ENCODE measurements at places on chromosomes 6 and 20.

DNA sequence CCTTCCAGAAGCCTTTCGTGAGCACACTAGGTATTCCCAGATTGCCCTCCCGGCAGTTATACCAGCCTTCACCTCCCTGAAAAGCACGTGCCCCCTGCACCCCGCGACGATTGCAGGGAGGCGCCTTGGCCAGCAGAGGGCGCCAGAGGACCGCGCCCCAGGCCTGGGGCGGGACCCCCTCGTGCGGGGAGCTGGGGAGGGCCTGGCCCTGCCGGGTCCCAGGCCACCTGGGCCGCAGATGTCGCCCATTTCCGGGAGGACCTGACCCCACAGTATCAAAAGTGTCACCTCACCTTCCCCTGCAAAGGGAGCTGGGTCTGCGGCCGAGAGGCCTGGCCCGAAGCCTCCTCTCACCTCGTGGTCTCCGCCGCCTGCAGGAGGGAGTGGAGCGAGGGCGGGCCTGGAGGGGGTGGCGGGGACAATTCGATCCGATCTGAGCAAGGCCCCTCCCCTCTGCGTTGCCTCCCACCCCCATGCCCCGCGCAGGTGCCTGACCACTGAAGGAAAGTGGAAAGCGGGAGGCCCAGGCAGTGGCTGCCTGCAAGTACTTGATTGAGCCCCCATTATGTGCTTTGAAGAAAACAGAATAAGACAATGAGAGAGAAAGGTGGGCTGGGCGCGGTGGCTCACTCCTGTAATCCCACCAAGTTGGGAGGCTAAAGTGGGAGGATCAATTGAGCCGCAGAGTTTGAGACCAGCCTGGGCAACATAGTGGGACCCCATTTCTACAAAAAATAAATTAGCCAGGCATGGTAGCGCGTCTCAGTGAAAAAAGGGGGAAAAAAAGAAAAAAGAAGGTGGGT is 3.5 kb upstream of the SNAI1 start:
- DNase-seq, result peak; percentile 40

DNA sequence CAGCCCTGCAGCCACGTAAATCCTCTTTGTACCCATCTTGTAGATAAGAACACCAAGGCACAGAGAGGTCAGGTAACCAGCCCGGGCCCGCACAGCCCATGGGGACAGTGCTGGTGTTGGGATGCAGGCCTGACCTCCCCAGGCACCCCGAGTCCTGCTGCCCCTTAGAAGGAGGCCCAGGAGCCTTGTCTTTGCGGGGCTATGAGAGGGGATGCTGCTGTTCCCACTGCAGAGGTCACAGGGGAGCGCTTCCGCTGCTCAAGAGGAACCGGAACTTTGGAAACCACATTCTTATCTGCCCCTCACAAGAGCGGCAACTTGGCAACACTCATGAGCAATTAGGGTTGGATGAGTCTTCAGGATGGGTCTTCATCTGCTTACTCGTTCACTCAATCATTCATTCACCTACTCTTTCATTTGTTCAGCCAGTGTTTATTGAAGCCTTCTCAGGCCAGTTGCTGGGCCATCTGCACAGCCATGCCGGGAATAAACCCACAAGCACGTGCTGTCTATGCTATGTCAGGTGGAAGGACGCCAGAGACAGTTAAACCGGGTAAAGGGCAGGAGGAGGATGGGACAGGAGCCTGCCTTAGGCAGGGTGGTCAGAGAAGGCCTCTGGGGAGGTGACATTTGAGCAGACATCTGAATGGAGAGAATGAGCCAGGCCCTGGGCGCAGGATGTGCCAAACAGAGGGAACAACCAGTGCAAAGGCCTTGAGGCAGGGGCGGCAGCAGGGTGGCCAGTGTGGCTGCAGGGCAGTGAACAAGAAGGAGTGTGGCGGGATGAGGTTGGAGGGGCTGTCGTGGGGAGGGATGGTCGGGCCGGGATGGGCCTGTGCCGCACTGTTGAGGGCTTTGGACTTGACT is 60.8 kb downstream of the RBM38 start:
- no peak for DNase-seq

- DNase-seq, result no peak
These were observed 54.0 kb downstream of the TRAF3IP2 start for GRCh38 chr6:111551521-111552231.

DNA sequence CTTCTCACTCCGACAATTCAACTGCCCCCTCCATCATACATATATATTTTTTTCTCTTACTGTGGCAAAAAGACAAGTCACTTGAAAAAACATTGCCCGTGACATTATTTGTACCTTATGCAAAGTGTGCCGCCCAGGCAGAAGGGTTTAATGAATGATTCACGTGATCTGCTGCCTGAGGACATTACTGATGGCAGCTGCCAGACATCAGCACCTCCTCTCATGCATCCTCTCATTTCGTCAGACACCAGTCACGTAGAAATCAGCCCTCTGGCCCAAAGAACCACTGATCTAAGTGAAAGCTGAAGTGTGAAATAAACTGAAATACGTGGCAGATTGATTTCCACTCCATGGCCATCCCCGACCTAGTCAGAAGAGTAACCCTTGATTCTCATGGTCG is 218.8 kb upstream of the PDE10A start:
- no peak for DNase-seq

DNA sequence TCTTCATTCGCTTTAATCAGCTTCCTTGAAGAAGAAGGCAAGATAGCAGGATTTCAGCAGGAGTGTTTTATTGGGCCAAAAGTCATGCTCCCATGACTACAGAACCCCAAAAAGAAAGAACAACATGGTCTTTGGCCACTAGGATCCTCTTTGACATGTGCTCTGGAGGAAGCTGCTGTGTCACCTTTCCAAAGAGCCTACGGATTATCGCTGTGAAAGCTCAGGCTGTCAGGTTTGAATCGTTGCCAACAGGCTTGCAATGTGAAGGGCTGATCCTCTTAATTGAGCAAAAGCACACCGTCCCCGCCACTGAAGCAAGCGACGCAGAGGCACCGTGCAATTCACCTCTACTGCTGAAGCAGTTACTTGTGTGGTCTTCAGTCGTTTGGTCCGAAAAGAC is 29.0 kb downstream of the MYLIP start:
- no peak for DNase-seq

DNA sequence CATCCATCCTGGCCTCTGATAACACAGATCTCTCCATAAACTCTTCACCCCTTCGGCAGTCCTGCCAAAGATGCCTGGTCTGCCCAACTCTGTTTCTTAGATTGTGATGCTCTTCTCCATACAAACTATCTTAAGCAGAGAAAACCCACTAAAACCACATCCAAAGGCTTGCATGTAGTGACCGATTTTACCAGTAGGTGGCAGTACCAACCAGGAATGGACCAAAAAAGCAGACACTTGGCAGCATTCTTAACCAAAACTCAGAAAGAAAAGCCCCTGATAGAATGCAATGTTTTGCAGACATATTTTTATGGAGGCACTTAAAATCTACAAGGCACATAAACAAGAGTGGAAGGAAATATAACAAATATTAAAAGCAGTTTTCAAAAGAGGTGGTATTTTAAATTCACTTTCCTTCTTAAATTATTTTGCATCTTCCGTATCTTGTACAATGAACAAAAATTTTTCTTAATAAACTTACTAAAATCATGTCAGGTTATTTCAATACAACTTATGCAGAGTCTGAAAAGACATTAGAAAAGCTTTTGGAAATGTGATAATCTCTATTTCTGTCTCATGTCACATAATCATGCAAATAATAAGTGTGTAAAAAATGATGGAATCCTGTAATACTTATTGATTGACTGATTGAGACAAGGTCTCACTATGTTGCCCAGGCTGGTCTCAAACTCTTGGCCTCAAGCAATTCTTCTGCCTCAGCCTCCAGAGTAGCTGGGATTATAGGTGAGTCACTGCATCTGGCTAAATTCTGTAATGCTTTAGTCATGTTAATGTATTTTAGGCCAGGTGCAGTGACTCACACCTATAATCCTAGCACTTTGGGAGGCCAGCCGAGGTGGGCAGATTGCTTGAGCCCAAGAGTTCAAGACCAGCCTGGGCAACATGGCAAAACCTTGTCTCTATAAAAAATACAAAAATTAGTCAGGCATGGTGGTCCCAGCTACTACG is 29.4 kb downstream of the LRP11 start:
- DNase-seq, result peak; percentile 37

GRCh38 chr6:100554228-100554627 is 89.5 kb upstream of the SIM1 start:
- no peak for DNase-seq

- DNase-seq, result no peak
These were observed 306.1 kb downstream of the ZNF217 start for GRCh38 chr20:53287357-53288042.

DNA sequence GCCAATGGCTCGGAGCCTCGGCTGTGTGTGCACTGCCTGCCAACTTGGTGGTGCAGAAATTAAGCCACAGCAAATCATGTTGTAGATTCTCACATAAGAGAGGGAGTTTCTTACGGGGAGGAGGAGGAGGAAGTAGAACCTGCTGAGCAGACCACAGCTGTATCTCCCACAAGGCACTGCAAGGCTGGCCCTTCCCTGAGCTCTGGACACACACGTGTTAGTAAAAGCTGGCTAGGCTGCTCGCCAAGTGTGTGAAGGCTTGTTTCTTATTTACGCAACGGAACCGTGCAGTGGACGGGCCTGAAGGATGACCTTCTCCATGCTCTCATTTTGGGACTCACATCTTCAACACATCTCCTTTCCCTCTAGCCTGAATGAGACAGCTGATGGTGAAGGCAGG is 15.7 kb upstream of the QKI start:
- DNase-seq, result no peak

GRCh38 chr6:139926711-139927110 is 552.3 kb upstream of the CITED2 start:
- DNase-seq, result no peak

DNA sequence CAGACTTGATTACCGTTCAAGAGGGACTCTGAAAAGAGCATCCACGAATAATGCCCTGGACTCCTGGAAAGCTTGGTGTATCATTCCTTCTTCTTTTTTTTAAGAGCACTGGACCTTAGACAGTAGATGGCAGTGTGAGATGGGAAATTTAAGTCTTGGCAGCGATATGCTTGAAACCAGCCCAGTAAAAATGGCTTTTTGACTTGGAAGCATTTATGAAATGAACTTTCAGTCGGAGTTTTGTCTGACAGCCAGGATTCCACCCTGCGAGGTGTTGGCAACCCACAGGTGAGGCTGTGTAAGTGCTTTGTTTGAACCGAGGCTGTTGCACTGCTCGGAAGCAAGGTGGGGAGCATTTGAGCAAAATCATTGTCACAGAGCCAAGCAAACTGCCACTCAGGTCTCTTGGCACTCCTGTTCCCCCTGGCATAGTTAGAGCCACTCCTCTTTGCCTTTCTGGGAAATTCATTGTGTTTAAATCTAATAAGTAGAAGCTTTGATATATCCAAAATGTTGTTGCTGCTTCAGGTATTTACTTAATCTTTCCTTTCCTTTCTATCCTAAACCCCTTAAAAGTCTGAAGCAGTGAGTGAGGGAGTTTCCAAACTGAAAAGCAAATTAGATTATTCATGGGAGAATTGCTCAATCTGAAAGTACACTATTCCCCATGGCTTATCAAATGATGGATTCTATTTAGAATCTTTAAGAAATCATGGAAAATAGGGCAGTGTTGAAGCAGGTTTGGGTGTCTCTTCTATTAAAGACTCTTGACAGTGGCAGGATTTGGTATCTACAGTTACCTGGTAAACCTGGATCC is 272.8 kb upstream of the SLC35B3 start:
- DNase-seq, result peak; percentile 42

GRCh38 chr6:144055121-144055931 is 40.0 kb downstream of the SF3B5 start:
- DNase-seq, result peak; percentile 42

GRCh38 chr20:2212456-2213015 is 83.3 kb upstream of the TGM3 start:
- DNase-seq, result no peak

DNA sequence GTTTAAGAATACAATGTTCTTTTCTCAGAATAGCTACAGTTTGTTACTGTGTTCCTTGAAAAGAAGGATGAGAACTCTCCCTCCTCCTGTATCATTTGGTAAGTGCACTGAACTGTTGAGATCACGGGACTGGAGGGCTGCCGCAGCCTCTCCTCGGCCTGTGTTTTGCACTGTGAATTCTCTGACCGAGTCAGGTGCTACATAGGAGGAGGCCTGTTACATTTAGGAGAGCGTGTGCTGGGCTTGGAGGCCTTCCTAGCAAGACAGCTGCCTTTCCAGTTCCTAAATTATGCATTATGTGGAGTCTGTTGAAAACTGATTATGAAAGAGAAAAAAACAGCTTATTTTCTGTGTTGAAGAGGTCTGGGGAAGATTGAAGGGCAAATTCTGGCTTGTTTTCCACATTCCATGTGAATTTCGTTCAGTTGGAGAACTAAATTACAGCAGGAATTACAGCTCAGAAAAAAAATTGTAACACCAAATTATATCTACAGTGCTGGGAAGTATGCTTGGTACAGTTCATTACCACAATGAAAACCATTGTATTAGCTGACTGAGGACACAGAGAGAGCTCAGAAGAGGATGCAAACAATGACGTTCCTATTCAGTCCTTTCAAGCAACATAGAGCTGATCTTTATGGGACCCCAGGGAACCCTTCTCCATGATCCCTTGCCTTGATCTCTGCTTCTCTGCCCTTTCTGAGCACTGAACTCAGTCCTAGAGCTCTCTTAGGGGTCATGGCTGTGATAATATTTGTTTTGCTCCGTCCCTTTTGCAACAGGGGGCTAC is 2.8 kb downstream of the TMC2 start:
- no peak for DNase-seq

- DNase-seq, result no peak
These were observed 21.8 kb downstream of the ULBP1 start for GRCh38 chr6:149985481-149985937.

GRCh38 chr6:7978736-7979135 is 68.1 kb upstream of the TXNDC5 start:
- DNase-seq, result no peak
